Colonic mucosa (tissue), 4 donors: ENCODE measurements at places on chromosomes 6 and 20. TPM values are rescaled to one million over a fixed set of nuclear protein-coding genes. Genes with fewer than 3 reads are reported as not detected.

GRCh38 chr6:1945235-1945832, 300.1 kb downstream of the GMDS start:
- no peak overlapping the region for H3K27ac ChIP-seq
- H3K4me3 ChIP-seq = no peak overlapping the region
- no peaks in the 10 kb centered on the region for H3K36me3 ChIP-seq
- H3K4me1 ChIP-seq = no peaks in the 10 kb centered on the region

GRCh38 chr6:40986921-40987819, 51.9 kb downstream of the UNC5CL start:
- no peak overlapping the region for H3K27ac ChIP-seq
- H3K4me3 ChIP-seq = no peak overlapping the region
- DNase-seq = no peak

- no peaks in the 10 kb centered on the region for H3K36me3 ChIP-seq
- H3K4me1 ChIP-seq = no peaks in the 10 kb centered on the region
- peak; percentile 84 for DNase-seq
- H3K27ac ChIP-seq = peak overlapping the region; percentile 24
Measured at GRCh38 chr6:108027594-108027993, 46.9 kb downstream of the OSTM1 start.

GTF2H4 gene
- 25.7 TPM for total RNA-seq

- no peak overlapping the region for H3K27ac ChIP-seq
- no peaks in the 10 kb centered on the region for H3K36me3 ChIP-seq
- H3K27me3 ChIP-seq = no peaks in the 10 kb centered on the region
- DNase-seq = no peak
Measured at GRCh38 chr6:147166360-147166944, 37.8 kb upstream of the STXBP5 start.

DNA sequence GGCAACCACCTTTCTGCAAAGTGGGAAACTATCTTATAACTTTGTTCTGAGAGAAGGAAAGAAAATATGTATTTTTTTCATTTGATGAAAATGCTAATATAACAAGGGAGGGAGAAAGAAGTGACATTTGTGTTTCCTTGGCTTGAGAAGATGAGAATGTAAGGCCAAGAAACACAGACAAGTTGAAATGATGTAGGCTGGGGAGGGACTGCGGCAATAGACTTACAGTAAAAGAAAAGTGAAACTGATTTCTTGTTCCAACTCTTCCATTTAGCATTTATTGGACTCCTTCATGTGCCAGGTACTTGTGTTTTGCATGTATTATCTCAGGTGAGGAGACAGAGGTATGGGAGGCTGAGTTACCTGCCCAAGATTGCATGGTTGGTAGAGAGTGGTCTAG, 130.9 kb downstream of the CARMIL1 start:
- H3K27me3 ChIP-seq = no peaks in the 10 kb centered on the region
- DNase-seq = no peak
- no peaks in the 10 kb centered on the region for H3K4me1 ChIP-seq
- no peaks in the 10 kb centered on the region for H3K36me3 ChIP-seq

RRAGD gene
- total RNA-seq = 4.4 TPM

DNA sequence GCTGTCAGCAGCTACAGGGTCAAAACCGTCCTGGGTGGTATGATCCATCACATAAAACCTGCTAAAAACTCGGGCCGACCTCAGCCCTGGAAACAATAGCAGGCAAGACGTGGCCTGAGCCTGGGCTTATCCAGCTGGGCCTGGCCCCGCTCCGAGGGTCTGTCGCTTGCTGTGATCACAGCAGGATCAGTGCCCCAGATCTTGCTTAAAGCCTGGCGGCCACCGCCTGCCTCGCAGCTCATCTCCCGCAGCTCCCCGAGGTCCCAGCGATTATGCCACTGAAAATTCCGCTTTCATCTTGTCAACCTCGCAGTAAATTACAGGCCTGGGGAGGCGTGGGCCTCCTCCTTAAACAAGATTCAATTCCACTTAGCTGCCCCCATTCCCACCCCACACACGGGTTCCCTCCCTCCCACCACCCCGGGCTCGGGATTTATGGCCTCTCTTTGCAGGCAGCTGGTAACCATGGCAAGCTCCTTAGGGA, 40.1 kb downstream of the CDH22 start:
- DNase-seq = no peak
- no peaks in the 10 kb centered on the region for H3K36me3 ChIP-seq
- no peaks in the 10 kb centered on the region for H3K27me3 ChIP-seq
- no peak overlapping the region for H3K4me3 ChIP-seq

DNA sequence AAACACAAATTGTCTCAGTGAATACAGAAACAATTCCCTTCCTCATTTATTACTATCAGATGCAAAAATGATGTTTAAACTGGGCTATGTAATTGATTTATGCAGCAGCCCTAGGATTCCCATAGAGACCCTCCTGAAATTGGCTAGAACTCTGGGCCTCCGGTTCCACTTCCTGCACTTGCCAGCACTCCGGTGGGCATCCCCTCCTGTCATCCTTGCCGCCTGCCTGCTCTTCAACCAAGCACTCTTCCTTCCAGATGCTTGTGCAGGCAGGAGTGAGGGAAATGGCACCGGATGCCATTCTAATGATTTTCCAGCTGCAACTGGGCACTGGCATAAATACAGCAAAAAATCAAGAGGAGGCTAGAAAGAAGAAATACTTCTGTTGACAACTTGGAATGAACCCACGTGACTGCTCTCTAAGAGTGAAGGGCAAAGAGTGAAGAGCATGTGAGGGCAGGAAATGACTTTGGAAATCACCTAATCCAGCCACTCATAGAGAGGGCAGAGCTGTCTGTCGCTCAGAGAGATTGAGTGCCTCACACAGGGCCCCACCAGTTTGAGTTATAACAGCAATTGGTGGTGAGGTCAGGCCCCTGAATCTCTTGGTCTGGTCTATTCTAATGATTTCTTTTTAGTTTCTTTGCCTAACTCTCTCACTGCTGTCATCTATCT, 3.7 kb upstream of the NEDD9 start:
- H3K36me3 ChIP-seq = no peaks in the 10 kb centered on the region
- no peaks in the 10 kb centered on the region for H3K4me1 ChIP-seq
- no peak overlapping the region for H3K4me3 ChIP-seq
- no peaks in the 10 kb centered on the region for H3K27me3 ChIP-seq
- H3K27ac ChIP-seq = no peak overlapping the region

ID4 gene
- 2.4 TPM for total RNA-seq

- H3K27me3 ChIP-seq = no peaks in the 10 kb centered on the region
- no peaks in the 10 kb centered on the region for H3K4me1 ChIP-seq
- H3K36me3 ChIP-seq = no peaks in the 10 kb centered on the region
- no peak overlapping the region for H3K4me3 ChIP-seq
- no peak overlapping the region for H3K27ac ChIP-seq
Measured at GRCh38 chr6:141165002-141165665, 967.6 kb upstream of the GJE1 start.

DNA sequence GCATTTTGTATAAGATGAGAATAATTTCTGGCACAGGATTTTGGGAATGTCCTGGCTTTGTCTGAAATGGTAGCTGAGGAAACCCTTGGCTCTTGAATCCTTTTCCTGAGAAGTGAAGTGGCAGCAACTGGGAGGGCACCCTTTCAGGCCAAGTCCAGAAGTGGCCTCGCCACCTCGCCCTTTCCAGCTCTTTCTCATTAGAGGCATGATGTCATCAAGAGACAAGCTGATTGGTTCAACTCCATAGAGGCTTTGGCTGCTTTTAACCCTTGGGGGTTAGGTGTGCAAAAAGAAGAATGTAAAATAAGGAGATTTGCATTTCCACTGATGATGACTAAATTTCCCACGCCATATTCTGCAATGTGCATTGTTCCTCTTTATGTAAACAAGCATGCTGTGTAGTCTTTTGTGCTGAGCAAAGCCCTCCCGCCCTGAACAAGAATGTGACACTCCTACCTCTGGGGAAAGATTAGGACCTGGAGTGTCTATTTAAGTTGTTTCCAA, 116.5 kb downstream of the TCP11 start:
- H3K36me3 ChIP-seq = no peaks in the 10 kb centered on the region
- H3K27me3 ChIP-seq = no peaks in the 10 kb centered on the region
- peak; percentile 67 for DNase-seq
- H3K4me1 ChIP-seq = no peaks in the 10 kb centered on the region
- peak overlapping the region; percentile 31 for H3K27ac ChIP-seq

DNA sequence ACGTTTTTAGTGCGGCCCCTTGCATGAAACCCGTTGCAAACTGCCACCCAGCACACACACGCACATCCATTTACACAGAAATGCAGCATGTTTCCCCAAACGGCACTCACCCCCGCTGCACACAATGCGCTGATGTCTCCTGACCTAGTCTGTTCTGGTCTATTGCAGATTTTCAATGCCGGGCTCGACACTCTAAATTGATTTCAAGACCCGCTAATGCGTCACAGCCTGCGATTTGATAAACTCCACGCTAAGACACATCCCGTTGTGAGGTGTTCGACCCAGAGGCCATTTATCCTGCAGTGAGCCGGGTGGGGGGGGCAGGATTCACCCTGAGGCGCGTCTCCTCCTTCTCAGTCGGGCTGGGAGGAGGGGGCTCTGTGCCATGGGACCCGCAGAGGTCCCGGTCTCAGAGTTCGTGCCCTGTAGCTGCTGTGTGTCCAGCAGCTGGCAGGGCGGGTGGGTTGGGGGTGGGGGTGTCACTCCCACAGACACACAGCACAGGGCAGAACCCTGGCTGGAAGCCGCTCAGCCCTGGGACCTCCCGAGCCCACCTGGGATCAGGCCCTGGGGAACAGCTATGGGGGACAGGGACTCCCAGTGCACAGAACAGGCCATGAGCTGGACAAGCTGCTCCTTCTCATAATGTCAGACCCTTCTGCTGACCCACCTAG, 367.9 kb downstream of the PREX1 start:
- no peak overlapping the region for H3K27ac ChIP-seq
- H3K4me3 ChIP-seq = no peak overlapping the region
- H3K36me3 ChIP-seq = no peaks in the 10 kb centered on the region
- no peak for DNase-seq
- no peaks in the 10 kb centered on the region for H3K4me1 ChIP-seq
- H3K27me3 ChIP-seq = no peaks in the 10 kb centered on the region

PLA2G7 gene
- 2.9 TPM for total RNA-seq

- no peak overlapping the region for H3K4me3 ChIP-seq
- no peaks in the 10 kb centered on the region for H3K27me3 ChIP-seq
- no peak for DNase-seq
- H3K27ac ChIP-seq = no peak overlapping the region
Measured at GRCh38 chr6:71028877-71029252, 72.0 kb upstream of the B3GAT2 start.

ABHD16B gene
- not detected for total RNA-seq

DNA sequence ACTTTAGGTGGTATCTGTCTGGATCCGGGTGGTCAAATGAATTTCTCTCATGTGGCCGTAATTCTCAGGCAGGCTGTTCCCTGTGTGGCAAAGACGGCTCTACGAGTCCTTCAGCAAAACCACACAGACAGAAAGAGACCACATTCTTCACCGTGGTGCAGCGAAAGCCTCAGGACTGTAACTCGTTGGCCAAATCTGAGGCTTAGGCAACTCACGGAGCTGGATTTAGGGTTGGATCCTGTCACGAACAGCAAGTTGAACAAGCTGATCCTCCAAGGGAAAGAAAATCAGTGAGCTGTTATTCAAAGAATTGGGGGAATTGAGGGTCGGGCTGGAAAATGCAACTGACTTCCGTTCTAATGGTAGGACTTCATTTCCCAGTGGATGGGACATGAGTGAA, 167.4 kb downstream of the ZMYND8 start:
- H3K4me1 ChIP-seq = no peaks in the 10 kb centered on the region
- DNase-seq = no peak
- no peaks in the 10 kb centered on the region for H3K36me3 ChIP-seq
- no peak overlapping the region for H3K27ac ChIP-seq
- no peaks in the 10 kb centered on the region for H3K27me3 ChIP-seq
- no peak overlapping the region for H3K4me3 ChIP-seq

- no peaks in the 10 kb centered on the region for H3K27me3 ChIP-seq
- peak; percentile 62 for DNase-seq
- no peak overlapping the region for H3K27ac ChIP-seq
- no peaks in the 10 kb centered on the region for H3K36me3 ChIP-seq
- H3K4me3 ChIP-seq = peak overlapping the region; percentile 19
Measured at GRCh38 chr20:58179432-58180099, 48.9 kb downstream of the ANKRD60 start.
